ENCODE measurements at places on chromosomes 2 and 18.

DNA sequence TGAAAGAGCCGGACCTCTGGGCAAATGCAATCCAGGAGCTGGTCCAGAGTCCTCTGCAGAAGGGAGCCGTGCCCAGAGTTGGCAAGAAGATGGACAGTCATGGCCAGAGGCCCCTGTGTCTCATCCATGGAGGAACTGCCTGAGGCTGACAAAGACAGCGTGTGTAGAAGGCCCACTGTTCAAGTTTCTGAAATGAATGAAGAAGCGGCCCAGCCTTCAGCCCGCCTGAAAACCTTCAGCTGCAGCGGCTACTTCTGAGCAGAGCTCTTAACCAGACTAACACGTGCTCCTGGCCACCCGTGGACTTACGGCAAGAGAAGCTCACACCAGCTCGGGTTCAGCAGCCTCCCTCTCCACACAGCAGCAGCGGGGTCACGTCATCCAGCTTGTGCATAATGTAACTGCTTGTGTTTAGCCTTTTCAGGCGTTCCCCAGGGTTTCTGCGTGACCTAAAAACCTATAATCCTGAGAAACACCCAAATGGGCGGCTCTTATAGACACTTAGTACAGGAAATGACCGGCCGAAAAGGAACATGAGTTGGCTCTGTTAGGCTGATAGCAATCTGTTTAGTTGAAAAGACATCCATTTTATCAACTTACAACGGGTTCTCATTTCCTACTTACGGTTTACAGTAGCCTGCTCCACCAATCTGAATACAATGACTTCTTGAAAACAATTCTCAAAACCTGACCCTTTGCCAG, at the start of gene FAM124B:
Gene FAM124B (minus strand): TSS at position 467 of the 702 bp plus-strand sequence. CDS start 339 bp downstream, at position 128.
- no peak for DNase-seq

DNA sequence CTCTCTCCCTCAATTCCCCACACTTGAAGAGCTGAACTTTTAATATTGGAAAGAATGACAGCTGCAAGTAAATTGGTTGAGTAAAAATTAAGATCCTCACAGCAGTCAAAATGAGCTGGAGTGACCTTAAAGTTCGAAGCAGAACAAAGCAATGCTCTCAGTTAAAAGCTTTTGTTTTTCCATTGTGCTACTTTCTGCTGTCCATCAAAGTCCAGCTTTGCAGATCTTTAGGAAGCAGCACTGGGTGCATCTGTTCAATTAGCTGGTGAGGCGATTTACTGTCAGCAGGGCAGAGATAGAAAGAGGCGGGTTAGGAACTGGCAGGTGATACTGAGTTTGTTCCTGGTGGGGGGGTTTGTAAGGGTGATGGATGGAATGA, 834.8 kb downstream of the CPS1 start:
- no peak for DNase-seq

DNA sequence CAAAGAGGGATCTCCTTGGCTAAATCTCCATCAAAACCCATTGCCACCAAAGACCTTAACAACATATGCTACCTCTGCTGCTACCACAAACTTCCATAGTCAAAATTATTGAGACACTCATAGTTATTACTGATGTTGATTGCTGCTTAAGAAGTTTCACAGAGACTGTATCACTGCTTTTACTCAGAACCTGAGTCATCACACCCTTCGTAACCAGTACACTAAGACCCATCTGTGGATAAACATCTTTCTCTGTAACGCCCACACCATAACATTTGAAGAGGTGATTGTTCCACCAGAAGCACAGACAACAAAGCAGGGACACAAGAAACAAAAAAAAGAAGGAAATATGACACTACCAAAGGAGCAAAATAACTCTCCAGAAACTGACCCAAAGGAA, 1563.1 kb downstream of the LRP1B start:
- no peak for DNase-seq

- no peak for DNase-seq
These were observed 95.4 kb downstream of the NFATC1 start for GRCh38 chr18:79491081-79491551.

- DNase-seq, result no peak
These were observed 71.1 kb downstream of the ANKRD44 start for GRCh38 chr2:197239434-197239833.

GRCh38 chr2:210224591-210224940, 681 bp downstream of the ACADL start:
- no peak for DNase-seq

GRCh38 chr18:79560042-79560860, 119.4 kb upstream of the CTDP1 start:
- no peak for DNase-seq

DNA sequence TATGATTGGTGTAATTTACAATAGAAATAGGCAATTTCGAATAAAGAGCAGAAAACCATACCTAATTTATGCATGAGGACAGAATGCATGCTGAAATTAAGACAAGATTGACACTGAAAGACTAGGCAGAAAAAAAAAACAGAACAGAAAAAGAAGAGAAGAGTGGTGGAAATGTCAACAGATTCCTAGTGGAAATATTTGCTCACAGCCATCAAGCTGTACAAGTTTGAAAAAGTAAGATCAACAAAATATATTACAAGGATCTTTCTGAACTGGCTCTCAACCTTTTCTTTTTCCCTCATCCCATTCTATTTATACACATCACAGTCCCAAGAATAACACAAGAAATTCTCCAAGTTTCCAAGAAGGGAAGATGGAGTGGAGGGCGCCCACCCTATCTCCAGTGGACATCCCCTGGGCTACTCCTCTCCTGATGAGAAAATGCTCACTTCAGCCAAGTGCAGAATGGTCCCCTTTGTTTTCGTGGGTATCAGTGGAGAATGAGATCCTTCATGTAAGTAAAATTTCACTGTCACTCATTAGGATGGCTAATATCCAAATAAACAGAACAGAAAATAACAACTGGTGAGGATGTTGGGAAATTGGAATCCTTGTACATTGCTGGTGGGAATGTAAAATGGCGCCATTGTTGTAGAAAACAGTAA, 51.0 kb upstream of the ZNF532 start:
- DNase-seq, result no peak

DNA sequence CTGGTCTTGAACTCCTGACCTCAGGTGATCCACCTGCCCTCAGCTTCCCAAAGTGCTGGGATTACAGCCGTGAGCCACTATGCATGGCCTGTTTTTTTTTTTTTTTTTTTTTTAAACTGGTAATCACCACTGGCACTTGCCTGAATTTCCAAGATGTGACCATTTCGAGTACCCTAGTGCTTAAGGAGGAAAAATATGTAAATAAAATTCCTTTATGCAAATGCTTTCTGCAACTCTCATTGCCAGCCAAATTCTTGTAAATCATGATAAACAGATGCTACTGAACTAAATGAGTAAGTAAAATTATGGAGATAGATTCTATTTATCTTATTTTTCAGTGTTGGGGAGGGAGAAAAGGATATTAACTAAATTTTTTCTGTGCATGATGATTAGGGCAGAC, 18.6 kb downstream of the CDCA7 start:
- no peak for DNase-seq

DNA sequence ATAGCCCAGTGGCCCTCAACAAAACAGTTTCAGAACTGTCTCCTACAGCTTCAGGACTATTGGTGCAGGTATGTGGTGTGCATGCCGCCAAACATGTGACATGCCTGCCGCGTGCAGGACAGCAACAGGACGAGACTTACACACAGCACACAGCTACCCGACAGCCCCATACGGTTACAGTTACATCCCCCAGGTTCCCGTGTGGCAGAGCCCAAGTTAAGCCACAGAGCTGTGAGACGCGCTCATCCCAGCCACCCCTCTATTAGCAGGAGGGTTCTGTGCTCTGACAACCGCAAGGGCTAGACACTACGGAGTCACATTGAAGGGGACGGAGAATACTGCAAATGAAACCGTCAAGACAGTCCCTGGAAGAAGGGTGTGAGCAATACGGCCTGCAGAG, 16.4 kb upstream of the TUBB6 start:
- no peak for DNase-seq

GRCh38 chr2:73004466-73004865, 67.0 kb downstream of the SFXN5 start:
- DNase-seq, result no peak

DNA sequence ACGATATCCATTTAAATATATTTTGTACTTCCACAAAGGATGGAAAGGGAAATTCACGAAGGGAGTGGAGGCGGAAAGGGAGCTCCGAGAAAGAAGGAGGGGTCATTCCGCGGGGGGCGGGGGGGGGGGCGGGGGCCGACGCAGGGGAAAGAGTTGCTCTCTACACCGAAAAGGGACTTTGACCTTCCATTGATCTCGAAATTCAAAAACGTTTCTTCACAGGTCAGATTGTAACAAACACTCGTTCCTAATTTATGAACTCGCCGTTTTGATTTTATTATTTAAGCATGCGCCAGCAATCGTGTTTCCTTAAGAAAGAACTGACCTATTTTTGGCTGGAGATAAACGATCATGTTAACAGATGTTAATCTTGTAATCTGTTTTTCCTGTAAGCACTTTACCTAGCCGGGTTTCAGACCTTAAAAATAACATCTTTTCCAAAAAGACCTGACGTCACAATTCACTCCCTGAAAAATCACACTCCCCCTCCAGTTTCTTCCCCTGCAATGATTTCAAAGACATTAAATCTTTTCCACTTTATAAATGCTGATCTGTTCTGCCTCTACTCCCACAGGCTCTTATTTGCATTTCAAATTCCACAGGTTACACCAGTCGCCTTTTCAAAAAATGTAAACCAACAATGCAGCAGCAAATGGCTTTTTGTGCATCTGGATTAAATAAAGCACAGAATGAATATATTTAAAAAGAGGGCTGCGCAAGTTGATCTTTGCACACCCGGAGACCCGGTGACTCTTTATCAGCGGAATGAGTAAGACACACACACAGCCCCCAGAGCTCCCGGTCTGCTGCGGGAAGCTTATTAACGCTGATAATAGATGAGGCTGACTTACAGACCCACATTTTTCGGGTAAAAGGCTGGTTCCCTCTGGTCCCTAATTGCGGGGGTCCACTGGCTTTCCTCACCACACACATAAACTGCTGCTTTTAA, 1.6 kb downstream of the ZNF516 start:
- DNase-seq, result no peak

- DNase-seq, result no peak
These were observed 187.6 kb downstream of the MREG start for GRCh38 chr2:215825707-215826106.

GRCh38 chr18:62808123-62808522, 92.8 kb downstream of the PHLPP1 start:
- no peak for DNase-seq

- no peak for DNase-seq
These were observed 47.0 kb downstream of the CAB39 start for GRCh38 chr2:230759481-230760167.

GRCh38 chr2:201157694-201158093, 25.2 kb upstream of the CASP10 start:
- DNase-seq, result no peak

DNA sequence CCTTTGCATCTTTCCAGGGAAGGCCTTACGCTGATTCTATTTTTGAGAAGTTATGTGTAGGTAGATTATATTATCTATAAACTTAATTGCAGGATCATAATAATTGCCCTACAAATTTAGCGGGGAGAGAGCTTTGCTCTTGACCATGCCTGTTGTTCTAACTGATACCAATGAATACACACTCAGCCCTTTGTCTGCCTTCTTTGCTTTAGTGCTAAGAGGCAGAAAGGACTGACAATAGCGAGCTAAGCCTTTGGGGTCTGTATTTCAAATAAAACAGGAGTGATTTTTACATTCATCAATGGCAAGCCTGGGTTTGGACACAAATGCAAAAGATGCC, 115.3 kb upstream of the STON1 start:
- no peak for DNase-seq

- no peak for DNase-seq
These were observed 266.2 kb downstream of the PHLPP1 start for GRCh38 chr18:62981566-62981965.

GRCh38 chr18:60417946-60418345, 45.4 kb upstream of the MC4R start:
- no peak for DNase-seq

- no peak for DNase-seq
These were observed 150.8 kb downstream of the PTRHD1 start for GRCh38 chr2:24642351-24642750.

DNA sequence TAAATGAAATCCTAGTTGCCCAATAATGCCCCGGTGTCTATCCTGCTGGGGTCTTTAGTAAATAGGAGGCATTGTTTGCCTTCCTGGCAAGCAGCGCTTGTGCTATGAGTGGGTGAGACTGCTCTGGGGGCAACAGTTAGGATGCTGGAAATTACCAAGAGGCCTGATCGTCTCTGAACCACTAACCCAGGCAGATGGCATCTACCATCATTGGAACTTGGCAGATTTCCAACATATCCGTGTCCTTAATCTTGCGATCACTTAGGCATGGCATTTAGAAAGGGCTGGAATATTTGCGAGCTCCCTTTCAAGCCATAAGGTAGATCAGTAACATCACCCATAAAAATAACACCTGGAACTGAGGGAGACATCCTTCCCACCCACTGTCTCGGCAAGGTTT, 18.8 kb upstream of the SH3RF3 start:
- no peak for DNase-seq

DNA sequence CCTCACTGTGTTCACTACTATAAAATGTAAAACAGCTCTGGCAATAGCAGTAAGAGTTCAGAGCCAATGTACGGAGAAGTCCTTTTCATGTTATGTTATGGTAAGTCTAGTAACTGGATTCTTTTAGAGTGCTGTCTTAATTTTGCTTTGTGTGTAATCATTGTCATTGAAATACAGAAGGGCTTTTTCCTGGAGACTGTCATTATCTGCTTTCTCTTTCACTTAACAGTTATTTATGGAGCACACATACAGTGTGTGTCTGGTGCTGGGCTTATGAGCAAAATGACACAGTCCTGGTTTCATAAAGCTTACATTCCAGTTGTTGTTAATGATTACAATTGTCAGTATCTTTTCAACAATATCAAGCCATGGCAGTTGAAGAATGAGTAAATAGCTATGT, 95.5 kb downstream of the CCDC102B start:
- DNase-seq, result no peak

GRCh38 chr2:23835423-23835822, 91.5 kb downstream of the ATAD2B start:
- DNase-seq, result no peak

DNA sequence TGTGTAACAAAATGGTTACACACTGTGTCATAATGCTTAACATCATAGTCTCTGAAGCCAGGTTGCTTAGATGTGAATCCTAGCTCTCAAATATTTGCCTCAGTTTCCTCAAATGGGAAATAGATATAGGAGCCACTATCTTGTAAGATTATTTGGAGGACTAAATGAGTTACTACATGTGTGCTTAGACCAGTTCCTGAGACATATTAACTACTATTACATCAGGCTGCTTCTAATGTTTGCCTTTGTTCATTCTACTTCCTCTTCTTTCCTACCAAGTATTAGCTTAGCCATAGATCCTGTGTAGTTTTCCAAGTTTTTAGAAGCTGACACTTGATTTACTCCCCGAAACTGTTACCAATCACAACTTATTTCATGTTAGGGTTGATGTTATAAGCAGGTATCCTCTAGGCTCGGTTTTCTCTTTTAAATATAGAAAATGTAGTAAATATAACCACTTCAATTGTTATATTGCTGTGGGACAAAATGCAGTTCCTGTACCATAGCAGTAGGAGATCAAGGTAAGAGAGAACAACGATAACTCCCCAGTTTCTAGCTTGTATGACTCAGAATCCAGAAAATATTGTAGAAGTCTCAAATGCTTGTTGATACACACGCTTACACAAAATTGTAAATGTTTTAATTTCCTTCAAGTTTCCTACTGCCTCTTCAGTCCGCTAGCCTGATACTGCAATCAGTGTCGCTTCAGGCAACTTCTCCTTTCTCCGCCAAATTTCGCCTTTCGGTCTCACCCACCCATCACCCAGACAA, 751 bp upstream of the DNAJC10 start:
- no peak for DNase-seq

- DNase-seq, result no peak
These were observed 1387.7 kb downstream of the SUCLG1 start for GRCh38 chr2:83071352-83071751.

- no peak for DNase-seq
These were observed 5.1 kb upstream of the ASIC4 start for GRCh38 chr2:219508971-219509779.

All from T-helper 2 cell (primary cell).